ENCODE measurements at places on chromosomes 2 and 18.

DNA sequence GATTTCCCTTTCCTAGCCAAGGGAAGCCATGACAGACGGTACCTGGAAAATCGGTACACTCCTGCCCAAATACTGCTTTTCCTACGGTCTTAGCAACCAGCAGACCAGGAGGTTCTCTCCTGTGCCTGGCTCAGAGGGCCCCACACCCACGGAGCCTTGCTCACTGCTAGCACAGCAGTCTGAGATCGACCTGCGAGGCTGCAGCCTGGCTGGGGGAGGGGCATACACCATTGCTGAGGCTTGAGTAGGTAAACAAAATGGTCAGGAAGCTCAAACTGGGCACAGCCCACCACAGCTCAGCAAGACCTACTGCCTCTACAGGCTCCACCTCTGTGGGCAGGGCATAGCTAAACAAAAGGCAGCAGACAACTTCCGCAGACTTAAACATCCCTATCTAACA, 6.8 kb upstream of the CD207 start:
- DNase-seq, result no peak

GRCh38 chr2:205805136-205805535, 122.8 kb downstream of the NRP2 start:
- no peak for DNase-seq

- DNase-seq, result peak; percentile 9
Observed at GRCh38 chr2:165539985-165540384, 70.5 kb downstream of the CSRNP3 start.

DNA sequence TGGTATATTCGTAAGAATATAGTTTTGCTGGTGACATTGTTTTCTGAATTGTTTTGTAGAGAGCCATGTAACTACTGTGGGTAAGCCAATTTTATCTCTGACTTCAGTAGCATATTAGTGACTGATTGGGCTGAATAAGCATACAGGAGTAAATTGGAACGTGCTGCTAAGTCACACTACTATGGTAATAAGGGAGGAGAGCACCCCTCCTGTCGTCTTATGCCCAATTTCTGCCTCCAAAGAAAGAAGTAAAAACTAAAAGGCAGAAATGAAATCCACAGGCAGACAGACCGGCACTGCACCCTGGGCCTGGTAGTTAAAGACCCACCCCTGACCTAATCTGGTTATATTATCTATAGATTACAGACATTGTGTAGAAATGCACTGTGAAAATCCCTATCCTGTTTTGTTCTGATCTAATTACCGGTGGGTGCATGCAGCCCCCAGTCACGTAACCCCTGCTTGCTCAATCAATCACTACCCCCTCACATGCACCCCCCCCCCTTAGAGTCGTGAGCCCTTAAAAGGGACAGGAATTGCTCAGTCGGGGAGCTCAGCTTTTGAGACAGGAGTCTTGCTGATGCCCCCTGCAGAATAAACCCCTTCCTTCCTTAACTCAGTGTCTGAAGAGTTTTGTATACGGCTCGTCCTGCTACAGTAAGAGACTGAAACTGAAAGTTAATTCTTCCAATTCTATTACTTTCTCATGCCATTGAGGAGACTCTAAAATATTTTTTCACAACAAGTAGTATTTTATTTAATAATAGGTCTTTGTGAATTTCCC, 167.0 kb downstream of the ZNF804A start:
- DNase-seq, result no peak

DNA sequence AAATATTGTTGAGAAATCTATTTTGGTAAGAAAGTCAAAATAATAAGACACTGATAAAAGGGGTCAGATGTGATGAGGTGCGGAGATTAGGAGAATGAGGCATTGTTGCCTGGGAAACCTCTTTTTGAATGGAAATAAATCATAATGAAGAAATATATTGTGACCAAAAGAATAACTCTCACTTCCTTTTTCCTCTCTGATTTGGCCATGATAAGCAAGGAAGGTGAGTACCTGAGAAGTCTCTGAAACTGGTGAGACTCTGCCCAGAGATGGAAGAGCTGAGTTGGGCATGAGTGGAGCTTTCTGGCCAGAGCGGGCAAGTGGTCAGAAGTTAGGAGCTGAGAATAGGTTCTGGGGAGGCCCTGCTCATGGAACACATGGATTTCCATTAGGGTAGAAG, 11.8 kb downstream of the LAMA3 start:
- DNase-seq, result no peak

DNA sequence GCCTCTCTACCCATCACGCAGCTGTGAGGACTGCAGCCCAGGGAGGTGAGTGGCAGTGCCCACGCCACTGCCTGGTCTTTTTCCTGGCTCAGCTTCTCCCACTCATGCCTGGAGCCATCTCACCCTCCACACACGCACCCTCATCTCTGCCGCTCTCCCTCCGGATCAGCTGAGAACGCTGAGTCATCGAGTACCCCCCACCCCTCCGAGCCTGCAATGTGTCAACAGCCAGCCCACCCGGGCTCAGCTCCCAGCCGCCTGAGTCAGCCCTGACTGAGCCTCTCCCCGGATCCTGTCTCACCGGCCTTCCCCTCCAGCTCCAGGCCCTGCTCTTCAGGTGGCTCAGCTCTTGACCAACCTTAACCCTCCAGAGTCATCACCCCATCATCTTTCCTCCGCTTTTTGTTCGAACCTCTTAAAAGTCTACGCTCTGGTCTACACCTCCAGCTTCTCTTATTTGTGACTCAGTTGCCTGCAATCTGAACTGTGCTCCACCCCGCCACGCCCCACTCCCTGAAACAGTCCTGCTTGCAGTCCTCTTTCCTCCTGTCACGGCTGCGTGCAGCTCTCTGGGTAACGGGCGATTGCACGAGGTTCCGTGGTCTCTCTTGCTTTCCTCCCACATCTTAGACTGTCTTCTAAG, 94.4 kb upstream of the ASAP2 start:
- no peak for DNase-seq

GRCh38 chr2:184598002-184598315, 370 bp upstream of the ZNF804A start:
- no peak for DNase-seq
